ENCODE measurements at places on chromosomes 7 and 10.

DNA sequence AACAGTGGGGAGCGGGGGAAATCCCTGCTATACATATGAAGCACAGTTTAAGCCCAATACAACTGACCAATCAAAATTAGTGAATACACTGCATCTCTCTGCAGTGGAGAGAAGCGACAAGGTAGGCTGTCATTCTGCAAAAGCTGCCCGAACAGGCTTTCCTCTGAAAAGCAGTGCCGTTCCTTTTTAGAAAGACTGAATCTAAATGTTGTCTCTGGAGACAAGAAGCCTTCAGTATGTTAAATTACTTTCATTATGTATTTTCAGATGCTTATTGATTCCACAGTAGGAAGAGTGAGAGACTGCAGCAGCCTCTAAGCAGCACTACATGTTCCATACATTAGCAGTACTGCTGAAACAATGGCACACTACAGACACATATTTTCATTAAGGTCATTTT lies at the start of gene GPR22:
TSS of gene GPR22 (plus strand) at position 129 of the 400 bp plus-strand sequence. CDS start 4,004 bp downstream, outside the sequence.
- no peak for DNase-seq
- no peak within 1 kb of the TSS for H3K4me3 ChIP-seq
- H3K4me1 ChIP-seq = no peaks in the 10 kb centered on the region

GRCh38 chr10:1309617-1310270 lies 253.6 kb downstream of the WDR37 start:
- no peak overlapping the region for H3K4me3 ChIP-seq
- H3K36me3 ChIP-seq = no peaks in the 10 kb centered on the region
- no peak for DNase-seq
- no peak overlapping the region for H3K27ac ChIP-seq

- H3K27ac ChIP-seq = no peak overlapping the region
- H3K27me3 ChIP-seq = peaks cover 33% of the 10 kb centered on the region
- H3K4me3 ChIP-seq = no peak overlapping the region
- DNase-seq = no peak
Measured at GRCh38 chr10:49619613-49620012, 5.8 kb downstream of the CHAT start.

DNA sequence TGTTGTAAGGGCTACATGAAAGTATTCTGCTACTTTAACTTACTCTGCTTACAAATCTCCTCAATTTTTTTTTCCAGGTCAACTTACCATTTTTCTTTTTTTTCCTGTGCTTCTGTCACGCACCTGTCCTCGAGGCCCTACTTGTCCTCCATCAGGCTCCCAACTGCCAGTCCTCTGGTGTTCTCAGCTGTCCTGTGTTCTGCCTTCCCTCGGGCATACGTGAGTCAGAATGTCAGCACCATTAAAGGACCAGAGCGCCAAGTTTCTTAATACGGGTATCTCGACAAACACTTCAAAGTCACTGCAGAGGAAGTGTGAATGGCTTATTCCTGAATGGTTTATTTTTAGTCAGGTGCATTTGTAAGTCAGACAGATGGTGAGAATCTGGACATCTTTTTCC lies at the start of gene TEX47:
TSS of gene TEX47 (minus strand) at position 185 of the 400 bp plus-strand sequence. CDS start 795 bp downstream, outside the sequence.
- no peak within 1 kb of the TSS for H3K27ac ChIP-seq
- no peaks in the 10 kb centered on the region for H3K36me3 ChIP-seq
- no peaks in the 10 kb centered on the region for H3K27me3 ChIP-seq
- H3K4me3 ChIP-seq = no peak within 1 kb of the TSS
- no peak for DNase-seq

DNA sequence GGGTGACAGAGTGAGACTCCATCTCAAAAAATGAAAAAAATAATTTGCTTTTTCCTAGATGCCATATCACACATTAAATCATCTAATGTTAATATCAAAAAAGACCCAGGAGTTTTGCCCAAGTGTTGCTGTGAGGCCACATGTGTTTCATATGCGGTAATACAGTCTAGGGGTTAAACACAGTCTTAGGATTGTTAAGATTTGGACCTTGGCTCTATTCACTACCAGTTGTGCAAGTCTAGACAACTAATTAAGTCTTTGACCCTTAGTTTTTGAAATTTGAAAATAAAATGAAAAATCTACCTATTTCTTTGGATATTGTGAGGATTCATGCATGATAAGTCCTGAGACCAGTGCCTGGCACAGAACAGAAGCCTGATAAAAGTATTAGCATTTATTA lies 14.9 kb upstream of the MALRD1 start:
- no peak overlapping the region for H3K4me3 ChIP-seq
- no peaks in the 10 kb centered on the region for H3K4me1 ChIP-seq
- no peak overlapping the region for H3K27ac ChIP-seq

All from stomach (tissue), 19 donors.